ENCODE measurements at places on chromosomes 5 and 9.
A peak's percentile ranks its signal among the peaks of the same experiment; 100 is the strongest.

DNA sequence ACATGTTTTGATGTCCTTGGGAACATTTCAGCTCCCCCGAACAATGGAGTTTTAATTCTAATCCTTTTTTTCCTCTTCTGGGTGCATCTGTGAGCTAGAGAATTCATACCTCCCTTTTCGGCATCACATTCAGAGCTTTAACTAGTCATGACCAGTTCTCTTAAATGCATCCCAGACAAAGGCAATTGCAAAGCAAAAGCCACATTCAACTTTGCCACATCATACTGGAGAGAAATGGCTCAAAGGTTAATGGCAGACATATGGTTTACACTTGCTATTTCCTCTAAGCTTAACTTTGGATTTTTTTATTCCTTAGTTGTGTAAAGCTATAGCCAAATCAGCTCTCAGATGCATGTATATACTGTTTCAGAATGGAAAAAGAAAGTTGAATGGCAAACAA is 153.3 kb downstream of the ESM1 start:
- no peak for DNase-seq

DNA sequence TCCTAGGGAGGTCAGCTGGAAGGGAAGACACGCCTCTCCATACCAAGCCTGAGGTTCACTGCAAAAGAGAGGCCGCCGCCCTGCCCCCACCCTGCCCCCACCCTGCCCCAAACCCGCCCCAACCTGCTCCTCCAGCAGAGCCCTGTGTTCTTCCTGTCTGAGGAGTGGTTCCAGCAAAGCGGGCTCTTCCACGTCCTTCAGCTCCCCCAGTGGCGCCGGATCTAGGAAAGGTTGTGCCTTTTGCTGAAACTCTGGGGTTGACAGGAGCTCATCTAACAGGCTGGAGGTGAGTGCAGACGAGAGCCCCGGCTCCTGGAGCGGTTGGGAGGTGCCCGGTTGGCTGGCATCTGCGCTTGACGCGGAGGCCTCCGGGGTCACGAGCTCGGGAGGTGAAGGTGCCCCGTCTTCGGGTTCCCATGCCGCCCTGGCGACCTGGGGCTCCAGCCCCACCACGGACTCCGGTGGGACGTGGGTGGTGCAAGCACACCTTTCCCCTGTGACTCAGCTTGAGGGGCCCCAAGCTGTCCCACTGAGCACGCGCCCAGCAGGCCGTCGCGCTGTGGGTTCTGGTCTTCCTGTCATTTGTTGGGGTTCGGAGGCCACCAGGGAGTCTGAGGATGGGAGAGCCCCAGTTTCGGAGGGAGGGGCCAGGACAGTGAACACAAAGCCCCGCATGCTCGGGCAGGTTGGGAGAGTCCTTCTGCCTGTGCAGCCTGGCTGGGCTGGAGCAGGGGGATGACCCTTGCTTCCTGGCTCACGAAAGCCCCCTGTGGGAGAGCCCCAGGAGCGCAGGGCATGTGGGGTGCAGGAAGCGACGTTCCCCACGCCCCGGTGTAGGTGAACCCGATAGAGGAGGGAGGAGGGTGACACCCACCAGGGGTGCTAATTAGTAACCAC is 1467.1 kb downstream of the FOXD4L5 start:
- peak; percentile 82 for DNase-seq

DNA sequence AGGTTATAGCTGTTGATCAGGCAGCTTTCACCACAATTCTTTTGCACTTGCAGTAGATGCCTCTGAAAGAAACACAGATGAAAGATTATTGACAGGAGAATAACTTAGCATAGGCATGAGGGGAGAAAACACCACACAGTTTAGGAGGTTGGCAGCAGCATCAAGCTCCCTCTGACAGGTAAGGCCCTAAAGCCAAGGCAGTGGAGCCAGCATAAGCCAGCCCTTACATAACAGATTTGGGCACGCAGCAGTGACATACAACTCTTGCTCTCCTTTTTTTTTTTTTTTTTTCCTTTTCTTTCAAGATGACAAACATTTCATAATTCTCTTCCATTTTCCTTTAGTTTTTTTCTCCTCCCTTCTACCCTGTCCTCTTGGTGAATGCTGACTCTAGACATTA is 257.6 kb upstream of the ADAMTSL1 start:
- DNase-seq, result no peak

DNA sequence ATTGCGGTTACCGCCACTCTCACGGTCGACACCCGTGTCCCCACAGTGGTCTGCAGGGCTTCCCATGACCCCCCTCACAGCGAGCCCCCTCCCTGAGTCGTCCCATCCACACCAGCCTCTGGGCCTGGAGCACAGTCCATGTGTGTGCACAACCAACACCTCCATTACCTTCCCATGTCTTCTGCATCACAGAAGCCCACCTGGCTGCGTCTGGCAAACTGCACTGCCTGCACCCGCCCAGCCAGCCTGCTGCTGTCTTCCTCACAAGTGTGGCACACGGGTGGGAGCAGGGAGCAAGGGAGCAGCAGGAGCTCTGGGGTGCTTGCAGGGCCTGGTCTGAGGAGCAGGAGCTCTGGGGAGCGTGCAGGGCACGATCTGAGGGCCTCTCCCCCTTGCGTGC is 415.3 kb upstream of the IRX4 start:
- peak; percentile 45 for DNase-seq

DNA sequence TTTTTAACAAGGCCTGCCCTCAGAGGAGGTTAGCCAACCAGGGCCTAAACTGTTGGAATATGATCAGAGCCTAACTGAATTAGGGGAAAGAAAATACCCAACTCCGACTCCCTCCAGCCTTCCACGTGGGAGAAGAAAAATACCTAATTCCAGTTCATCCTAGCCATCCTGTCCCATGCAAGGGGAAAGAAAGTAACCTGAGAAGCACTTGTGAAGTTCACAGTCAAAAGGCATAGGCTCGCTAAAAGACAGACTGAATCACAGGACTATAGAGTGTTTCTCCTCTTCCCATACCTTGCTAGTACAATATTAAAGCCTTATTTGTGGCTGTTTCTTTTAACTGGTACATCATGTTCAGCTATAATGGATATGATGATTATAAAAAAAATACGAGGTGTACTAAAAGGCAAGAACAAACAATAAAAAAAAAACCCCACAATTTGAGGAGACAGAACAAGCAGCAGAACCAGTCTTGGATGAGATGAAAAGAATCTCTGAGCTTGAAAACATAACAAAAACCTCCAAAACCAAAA is 18.0 kb upstream of the ATP10B start:
- DNase-seq, result no peak

DNA sequence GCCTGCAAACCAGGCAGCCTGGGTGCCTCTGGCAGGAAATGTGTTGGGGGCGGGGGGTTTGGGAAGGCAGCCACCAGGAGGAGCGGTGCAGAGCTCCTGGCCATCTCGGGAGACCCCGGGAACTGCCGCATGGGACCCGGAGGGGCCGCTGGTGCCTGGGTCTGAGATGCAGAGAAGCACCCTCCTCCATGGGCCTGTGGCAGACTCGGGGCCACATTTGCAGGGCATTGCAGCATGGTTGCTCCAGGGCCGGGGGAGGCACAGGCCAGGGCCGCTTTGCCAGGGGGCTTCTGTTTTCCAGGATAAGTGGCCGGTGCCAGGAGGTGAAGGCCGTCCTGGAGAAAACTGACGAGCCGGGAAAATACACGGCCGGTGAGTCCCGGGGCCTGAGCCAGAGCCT is 1.7 kb downstream of the LCN1 start:
- DNase-seq, result peak; percentile 56

- DNase-seq, result no peak
These were observed 180.6 kb downstream of the MACROH2A1 start for GRCh38 chr5:135218486-135218755.

DNA sequence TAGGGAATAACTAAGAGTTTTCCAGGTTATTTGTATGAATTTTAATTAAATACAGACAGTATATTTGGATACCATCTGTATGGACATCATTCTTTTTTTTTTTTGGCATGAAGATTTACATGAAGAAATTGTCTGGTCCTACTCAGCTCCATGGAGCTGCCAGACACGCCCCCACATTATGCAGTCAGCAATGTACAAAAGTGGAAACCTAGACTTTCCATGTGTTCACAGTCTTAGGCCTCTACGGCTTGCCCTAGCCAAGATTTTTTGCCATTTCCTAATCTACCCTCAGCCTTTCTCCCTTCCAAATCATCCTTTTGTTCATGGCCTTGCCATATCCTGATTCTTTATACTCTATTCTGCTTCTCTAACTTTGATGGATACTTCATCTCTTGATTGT is 207.1 kb downstream of the SGCD start:
- no peak for DNase-seq
